Stimulated activated CD4-positive, alpha-beta T cell treated with anti-CD3 and anti-CD28 coated beads, Interleukin-1b, Interleukin-23, amount 100 ng/mL, for 1 hour (primary cell): ENCODE measurements at places on chromosomes 13 and 19.
A peak's percentile ranks its signal among the peaks of the same experiment; 100 is the strongest.

- DNase-seq, result no peak
Observed at GRCh38 chr19:20365146-20365545, 198.1 kb downstream of the ZNF486 start.

DNA sequence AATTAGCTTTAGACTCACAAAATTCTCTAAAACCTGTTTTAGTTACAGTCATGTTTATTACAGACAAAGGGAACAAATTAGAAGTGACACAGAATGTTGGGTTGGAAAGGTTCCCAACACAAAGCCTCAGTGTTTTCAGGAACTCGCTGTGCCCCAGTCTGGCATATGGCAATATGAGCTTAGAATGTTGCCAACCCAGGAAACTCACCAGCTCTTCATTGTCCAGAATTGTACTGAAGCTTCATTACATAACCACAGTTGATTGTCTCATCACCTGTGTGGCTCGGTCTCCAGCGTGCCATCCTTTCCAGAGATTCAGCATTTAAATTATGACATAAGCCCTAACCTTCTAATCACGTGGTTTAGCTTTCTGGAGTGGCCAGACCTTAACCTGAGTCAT is 19.1 kb downstream of the ZNF264 start:
- no peak for DNase-seq

GRCh38 chr13:45607931-45608330 is 7.6 kb downstream of the ERICH6B start:
- DNase-seq, result no peak

DNA sequence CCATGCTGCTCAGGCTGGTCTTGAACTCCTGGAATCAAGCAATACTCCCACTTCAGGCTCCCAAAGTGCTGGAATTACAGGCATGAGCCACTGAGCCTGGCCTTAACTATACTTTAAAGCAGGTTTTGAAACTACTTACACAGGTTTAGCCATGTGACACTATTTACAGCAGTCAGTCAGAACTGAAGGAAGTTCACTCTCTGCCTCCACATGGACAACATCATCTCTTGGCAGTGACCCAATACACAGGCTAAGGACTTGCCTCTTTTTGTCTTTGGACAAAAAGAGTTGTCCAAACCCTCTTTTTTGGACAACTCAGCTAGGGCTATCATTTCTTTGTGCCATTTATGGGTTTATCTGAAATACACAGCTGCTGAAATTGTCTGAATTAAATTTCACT is 89.0 kb upstream of the CLDN10 start:
- DNase-seq, result no peak

- DNase-seq, result no peak
Observed at GRCh38 chr19:7177926-7178325, 108.4 kb downstream of the ZNF557 start.

GRCh38 chr19:29643361-29643935 is 21.8 kb upstream of the PLEKHF1 start:
- no peak for DNase-seq

DNA sequence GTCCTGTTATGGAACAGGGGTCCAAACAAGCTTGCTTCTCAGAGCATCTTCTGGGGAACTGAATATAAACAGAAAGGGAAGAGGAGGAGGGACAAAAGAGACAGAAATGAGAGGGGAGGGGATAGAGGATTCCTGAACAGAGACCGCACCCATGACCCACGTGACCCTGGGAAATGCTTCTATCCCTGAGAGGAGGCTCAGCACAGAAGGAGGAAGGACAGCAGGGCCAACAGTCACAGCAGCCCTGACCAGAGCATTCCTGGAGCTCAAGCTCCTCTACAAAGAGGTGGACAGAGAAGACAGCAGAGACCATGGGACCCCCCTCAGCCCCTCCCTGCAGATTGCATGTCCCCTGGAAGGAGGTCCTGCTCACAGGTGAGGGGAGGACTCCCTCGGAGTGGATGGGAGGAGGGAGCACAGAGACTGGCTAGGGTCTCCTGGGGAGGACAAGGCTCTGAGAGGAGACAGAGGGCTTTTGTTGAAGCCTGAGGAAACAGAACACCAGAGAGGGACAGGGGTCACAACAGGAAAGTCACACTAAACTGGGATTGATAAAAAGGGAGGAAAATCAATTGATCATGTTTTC is at the start of gene CEACAM6:
Gene CEACAM6, plus strand, starts transcription at position 203 of the 586 bp plus-strand sequence. Its CDS starts 109 bp downstream, at position 312.
- DNase-seq, result no peak

DNA sequence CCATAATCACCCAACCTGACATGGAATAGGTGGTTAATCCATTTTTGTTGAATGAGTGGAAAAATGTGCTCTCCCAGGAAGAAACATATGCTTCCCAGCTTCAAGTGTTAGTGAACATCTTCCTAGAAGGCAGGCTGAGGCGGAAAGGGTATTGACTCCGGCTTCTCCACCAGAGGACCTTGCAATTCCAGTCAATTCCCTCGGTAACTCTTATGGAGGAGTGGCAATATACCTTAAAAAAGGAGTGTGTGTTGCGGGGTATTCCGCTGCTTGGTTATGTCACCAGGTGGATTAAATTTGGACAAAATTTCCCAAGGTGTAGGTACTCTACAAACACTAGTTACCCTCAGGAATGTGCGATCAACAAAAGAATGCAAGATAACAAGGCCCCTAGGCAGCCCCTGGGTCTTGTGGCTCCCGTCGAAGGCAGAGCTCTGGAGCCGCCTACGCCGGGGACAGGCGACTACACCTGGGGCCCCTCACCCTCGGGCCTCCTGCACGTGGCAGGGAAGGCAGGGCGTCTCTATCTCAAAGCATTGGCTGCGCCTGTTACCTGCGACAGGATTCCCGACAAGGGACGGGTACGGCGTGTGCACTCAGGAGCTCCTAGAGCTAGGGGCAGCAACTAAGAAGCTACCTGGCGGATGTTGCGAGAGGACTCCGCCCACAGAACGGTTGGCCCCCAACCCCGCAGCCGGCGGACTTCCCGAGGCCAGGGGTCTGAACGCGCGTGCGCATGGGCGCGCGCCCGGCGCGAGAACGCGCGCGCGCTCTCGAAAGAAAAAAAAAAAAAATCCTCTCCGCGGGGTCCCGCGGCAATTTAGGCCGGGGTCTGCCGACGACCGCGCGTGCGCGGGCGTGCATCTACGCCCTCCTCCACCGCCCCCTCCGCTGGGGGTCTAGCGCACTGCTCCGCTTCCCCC is at the start of gene WDR87:
Gene WDR87, minus strand, starts transcription at position 649 of the 923 bp plus-strand sequence. CDS start 8,355 bp downstream, outside the sequence.
- DNase-seq, result peak; percentile 15

- no peak for DNase-seq
Observed at GRCh38 chr19:4077800-4078684, 11.3 kb upstream of the ZBTB7A start.

DNA sequence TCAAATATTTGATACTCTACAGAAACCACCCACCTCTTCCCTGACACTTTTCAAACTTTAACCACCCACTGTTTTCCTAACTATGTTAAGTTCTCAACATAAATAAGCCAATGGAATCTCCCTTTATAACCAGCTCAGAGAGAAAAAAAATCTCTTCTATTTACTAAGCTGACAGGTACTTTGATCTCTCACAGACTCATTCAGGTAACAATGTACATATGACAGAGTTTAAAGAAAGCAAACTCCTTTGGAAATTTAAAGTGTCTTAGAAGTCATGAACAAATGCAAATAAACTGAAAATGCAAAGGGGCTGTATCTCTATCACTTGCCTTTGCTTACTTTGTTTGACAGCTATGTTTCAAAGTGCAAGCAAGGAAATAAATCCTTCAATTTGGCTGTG is 109.3 kb downstream of the KLF12 start:
- no peak for DNase-seq

GRCh38 chr19:36028313-36029041 is 4.2 kb downstream of the CLIP3 start:
- DNase-seq, result no peak

DNA sequence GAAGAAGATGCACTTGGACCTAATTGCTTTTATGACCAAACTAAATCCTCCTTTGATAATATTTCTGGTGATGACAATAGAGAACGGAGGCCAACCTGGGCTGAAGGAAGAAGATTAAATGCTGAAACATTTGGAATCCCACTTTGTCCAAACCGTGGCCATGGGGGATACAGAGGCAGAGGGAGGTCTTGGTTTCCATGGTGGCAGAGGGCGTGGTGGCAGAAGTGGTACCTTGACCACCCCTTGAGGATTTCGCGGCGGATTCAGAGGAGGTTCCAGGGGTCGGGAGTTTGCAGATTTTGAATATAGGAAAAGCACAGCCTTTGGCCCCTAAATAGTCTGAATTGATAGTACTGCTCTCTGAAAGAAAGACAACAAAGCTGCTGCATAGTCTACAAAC is 7.2 kb upstream of the LILRB3 start:
- DNase-seq, result no peak

DNA sequence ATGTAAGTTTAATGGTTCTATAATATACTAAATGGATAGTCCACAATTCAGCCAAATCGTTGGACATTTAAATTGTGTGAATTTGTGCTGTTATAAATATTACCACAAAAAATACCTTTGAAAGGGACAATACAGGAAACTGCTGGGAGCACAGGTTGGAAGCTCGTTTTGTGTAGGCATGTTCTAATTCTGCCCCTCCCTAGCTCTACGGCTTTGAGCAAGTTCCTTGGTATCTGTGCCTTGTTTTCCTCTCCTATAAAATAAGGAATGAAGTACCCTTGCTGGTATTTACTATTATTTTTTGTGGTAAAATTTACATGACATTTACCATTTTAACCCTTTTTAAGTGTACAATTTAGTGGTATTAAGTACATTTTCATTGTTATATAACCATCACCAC is 102.6 kb upstream of the SLC7A1 start:
- DNase-seq, result no peak

DNA sequence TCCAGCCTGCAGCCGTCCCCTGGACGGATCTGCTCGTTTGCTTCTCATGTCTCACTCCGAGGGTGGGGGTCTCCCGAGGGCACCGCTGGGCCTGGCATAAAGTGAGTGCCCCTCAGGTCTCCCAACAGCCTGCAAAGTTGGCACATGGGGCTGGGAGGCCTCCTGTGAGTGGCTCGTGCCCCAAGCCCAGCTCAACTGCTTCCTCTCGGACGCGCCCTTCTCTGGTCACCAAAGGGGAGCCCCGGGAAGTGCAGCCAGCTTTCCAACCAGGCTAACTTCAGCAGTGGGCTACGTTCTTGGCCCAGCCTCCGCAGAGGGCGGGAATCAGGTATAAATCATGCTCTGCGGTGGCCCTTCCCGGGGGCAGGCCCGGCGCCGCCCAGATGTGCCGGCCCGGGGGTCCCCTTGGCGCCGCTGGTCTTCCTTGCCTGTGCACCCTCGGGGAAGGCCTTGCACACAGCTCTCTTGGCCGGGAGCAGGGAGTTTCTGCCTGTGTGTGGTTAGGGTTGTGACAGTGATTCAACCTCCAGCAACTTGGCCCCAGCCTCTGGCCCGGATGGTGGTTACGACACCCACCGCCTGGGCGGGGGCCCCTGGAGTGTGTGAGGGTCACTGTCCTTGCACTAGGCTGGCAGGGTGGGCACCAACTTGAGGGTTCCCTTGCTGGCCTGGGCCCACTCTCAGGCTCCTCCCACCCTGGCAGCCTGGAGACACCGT is 20.7 kb downstream of the CEBPG start:
- no peak for DNase-seq

GRCh38 chr13:55440465-55441085 is 1700.1 kb upstream of the PRR20A start:
- DNase-seq, result no peak

DNA sequence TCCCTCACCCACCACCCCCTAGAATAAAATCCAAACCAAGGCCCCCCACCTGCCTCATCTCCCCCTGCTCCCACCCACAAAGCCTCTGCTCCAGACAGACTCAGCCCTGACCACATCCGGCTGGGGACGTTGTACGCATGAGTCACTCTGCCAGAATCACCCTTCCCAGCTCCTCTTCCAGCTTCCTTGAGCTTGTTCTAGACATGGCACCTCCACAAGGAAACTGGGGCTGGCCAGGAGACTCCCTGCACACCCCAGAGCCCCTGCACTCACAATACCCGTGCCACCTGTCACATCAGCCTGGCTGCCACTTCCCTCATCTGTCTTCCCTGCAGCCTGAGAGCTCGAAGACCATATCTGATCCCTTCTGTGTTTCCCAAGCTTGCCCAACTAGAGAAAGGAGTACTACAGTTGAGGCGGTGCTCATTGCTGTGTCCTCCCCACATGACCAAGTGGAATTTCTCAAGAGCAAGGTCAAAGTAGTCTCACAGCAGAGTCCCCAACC is 9.7 kb downstream of the DEDD2 start:
- DNase-seq, result no peak

GRCh38 chr13:51444922-51445321 is 7.9 kb downstream of the INTS6 start:
- no peak for DNase-seq

GRCh38 chr19:38197937-38198704 is 25.9 kb downstream of the DPF1 start:
- no peak for DNase-seq

GRCh38 chr13:37277007-37277406 is 171.5 kb upstream of the CSNK1A1L start:
- DNase-seq, result no peak

DNA sequence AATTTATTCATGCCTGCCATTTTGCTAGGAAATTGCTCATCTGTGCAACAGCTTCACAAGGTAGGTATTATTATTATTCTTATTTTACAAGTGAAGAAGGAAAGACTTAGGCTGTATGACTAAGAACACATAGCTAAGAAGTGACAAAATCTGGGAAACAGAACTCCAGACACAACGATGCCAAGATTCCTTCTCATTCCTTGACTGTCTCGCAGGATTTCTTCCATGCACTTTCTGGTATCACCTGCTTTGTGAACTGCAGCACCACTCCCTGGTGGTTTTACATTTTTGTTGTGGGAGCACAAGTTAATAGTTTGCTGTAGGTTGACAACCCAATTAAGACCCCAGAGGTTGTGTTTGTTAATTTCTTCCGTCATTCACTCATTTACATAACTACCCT is 188.5 kb downstream of the LACC1 start:
- DNase-seq, result no peak

DNA sequence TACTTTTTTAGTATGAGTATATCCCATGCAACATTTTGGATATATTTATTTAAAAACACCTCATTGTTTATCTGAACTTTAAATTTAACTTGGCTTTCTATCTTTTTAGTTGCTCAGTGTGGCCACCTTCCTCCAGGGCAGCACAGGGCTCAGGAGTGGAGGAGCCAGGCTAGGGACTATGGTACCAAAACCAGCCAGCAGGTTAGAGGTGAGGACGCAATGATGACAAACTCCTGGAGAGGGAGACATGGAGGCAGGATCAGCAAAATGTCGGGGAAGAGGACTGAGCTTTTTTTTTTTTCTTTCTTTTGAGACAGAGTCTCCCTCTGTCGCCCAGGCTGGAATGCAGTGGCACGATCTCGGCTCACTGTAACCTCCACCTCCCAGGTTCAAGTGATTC is 29.6 kb upstream of the CALM3 start:
- no peak for DNase-seq

DNA sequence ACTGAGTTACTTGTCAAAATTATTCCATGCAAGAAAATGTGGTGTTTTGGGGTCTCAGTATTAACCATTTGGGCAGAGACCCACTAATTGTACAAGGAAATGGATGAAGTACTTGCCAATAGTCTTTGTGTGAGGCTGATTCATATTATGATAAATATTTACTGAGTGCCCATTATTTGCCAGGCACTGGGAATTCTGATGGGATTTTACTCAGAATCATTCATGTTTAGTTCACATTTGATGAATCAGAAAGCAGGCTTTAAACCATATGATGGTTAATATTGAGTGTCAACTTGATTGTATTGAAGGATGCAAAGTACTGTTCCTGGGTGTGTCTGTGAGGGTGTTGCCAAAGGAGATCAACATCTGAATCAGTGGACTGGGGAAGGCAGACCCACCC is 66.2 kb upstream of the SOX21 start:
- no peak for DNase-seq

GRCh38 chr19:9727644-9728043 is 40.9 kb downstream of the ZNF846 start:
- no peak for DNase-seq

- no peak for DNase-seq
Observed at GRCh38 chr19:48672994-48673393, at the start of gene NTN5. Gene NTN5, minus strand, starts transcription at chr19:48673017. Its CDS starts 2,031 bp downstream, at chr19:48670986.

GRCh38 chr13:96229356-96229755 is 139.4 kb downstream of the HS6ST3 start:
- DNase-seq, result no peak
